HCT116 (cell line): ENCODE measurements at places on chromosomes 16 and 17. TPM values are rescaled to one million over a fixed set of nuclear protein-coding genes. Genes with fewer than 3 reads are reported as not detected.

The HIC1 gene
- 0.64 TPM for total RNA-seq

The CCL13 gene
- total RNA-seq, result not detected

The NGFR gene
- total RNA-seq, result 6.1 TPM

The CD300A gene
- total RNA-seq, result 0.71 TPM

The SCNN1G gene
- not detected for total RNA-seq

The NPIPB13 gene
- 9.1 TPM for total RNA-seq
